ENCODE measurements at places on chromosomes 12 and 14.

- DNase-seq: no peak
Measured at GRCh38 chr14:47678993-47679392, 3.6 kb upstream of the MDGA2 start.

DNA sequence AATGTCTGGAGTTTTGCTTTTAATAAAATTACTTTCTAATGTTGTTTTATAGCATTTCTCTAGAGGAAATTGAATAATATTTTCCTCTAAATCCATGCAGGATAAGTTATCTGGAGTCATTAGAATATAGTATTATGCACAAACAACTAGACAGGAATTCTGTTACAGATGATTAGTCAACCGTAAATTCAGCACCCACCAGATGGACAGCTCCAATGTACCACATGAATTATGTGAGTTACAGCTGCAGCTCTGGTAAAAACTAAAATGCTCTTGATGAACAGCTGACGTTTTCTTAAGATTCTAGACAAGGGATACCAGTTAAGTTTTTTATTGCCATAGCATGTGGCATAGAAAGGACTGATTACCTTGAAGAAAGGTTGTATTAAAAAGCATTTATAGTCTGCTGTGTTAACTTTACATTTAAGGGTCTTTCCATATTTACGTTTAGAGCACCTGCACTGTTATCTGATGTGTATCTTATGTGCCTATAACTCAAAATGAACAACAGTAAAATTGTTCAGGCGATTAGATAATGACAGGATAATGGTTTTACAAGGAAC lies 321.4 kb upstream of the LRFN5 start:
- DNase-seq: no peak

DNA sequence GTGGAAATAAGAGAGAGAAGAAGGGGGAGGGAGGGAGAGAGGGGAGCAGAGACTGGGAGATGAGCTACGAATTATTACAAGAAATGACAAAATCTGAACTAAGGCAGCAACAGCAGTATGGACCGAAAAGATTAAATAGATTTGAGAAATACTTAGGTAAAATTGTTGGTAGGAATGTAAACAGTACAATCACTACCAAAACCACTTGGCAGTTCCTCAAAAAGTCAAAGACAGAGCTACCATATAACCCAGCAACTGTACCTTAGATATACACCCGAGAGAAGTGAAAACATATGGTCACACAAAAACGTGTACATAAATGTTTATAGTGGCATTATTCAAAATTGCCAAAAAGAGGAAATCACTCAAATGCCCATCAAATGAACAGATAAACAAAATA lies 14.1 kb downstream of the KRAS start:
- no peak for DNase-seq

DNA sequence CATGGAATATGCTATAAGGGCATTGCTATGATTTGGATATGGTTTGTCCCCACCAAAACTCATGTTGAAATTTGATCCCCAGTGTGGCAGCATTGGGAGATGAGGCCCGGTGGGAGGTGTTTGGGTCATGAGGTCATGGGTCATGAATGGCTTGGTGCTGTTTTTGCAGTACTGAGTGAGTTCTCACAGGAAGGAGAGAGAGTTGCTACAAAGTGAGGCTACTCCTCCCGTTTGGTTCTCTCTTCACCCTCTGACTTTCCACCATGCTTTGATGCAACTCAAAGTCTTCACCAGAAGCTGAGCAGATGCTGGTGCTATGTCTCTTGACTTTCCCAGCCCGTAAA lies 388.1 kb upstream of the TMPO start:
- DNase-seq: no peak

DNA sequence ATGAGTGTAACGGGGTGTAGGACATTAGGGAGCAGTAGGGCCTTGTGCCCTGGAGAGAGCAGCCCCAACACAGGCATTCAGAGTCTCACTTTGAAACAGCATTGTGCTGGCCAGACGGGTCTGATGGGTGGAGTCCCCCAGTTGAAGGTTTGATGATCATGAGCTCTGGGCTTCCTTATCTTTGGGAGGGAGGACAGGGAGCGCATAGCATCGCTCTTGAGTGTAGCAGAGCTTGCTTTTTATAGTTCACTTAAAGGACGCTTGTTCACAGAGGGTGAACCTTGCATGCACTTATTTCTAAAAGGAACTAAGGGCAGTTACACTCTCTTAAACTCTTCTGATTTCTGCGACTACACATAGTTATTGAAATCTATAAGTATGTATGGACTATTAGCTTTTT lies 10.6 kb downstream of the KCNK13 start:
- no peak for DNase-seq

DNA sequence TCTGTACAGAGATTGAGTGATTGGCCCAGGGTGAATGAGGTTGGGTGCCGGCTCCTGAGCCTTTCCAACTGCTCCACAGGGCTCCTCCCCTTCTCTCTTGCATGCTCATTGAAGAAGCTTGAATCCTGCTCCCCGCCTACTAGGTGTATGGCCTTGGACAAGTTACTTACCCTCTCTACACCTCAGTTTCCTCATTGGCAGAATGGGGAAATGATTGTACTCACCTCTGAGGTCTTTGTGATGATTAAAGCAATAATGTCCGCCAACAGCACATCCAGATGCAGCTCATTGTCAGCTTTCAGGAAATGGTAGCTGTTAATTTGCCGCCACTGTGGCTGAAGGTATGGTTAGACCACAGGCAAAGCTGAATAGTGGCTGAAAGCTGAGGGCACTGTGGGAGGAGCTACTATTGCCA lies 174.1 kb downstream of the CRADD start:
- DNase-seq: no peak

GRCh38 chr12:41271489-41271888 lies 83.4 kb downstream of the PDZRN4 start:
- no peak for DNase-seq

DNA sequence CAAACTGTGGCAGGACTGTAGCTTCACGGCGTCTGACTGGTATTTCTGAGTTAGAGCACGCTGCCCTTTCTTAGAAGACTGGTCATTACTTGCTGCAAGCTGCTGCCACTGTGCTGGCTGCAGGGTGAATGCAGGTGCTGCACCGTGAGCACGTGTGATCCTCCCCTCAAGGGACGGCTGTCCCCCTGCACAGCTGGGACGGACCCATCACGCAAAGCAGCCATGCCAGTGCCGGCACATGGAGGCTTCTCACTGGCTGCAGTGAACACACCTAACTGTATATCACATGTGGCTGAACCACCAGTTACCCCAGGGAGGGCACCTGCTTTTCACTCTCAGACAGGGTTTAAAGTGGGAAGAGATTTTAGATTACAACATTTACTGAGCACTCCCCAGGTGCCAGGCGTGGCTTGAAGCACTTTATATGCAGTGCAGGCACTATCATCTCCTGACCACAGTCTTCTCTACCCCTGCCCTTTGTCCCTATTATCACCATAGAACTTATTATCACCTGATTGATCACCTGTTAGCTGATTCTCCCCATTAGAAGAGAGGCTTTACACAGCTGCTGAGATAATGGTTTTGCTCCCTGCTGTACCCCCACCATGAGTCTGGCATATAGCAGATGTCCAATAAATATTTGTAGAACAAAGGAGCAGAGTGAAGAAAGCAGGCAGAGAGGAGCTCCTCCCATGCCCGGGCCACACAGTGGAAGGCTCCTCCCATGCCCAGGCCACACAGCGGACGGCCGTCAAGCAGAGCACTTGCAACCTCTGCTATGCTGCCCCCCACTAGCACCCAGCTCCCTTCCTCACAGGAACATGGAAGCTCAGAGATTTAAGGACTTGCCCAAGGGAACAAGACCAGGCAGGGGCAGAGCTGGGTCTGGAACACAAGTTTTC lies 25.9 kb downstream of the SLC25A47 start:
- no peak for DNase-seq

GRCh38 chr14:104976198-104977007 lies 1.8 kb downstream of the AHNAK2 start:
- DNase-seq: peak; percentile 95

DNA sequence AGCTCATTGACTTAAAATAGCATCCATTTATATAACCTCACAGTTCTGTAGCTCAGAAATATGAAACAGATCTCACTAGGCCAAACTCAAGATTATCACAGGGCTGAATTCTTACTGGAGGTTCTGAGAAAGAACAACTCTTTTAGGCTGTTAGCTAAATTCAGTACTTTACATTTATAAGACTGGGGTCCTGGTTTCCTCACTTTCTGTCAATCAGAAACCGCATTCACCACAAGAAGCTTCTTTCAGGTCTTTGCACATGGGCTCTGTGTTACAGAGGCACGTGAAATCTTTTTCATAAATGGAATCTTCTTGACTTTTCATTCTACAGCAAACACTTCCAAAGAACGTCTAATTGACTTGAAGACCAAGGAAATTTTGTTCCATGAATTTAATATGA lies 876.3 kb upstream of the FOXG1 start:
- no peak for DNase-seq

- DNase-seq: no peak
Measured at GRCh38 chr12:28787151-28787550, 361.9 kb upstream of the FAR2 start.
